ENCODE measurements at places on chromosomes 3 and 15.

DNA sequence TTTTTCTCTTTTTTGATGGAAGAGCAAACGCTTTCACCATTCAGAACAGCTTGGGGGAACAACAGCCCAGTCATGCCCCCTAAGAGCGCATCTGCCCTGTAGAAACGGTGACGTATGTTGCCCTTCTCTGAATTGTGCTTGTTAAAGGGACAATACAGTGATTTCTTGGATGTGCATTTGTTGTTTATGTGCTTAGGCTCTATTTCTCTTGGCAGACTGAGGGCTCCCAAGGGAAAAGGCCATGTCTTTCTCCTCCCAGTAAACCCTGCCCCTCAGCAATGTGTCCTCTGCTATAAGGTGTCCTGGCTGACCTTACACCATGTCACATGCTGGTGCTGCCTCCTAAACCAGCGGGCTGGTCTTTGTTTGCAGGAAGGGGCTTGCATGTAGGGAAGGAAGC lies 346.1 kb downstream of the EPHB1 start:
- no peak for DNase-seq

GRCh38 chr3:108462899-108463298 lies 47.5 kb downstream of the MYH15 start:
- no peak for DNase-seq

DNA sequence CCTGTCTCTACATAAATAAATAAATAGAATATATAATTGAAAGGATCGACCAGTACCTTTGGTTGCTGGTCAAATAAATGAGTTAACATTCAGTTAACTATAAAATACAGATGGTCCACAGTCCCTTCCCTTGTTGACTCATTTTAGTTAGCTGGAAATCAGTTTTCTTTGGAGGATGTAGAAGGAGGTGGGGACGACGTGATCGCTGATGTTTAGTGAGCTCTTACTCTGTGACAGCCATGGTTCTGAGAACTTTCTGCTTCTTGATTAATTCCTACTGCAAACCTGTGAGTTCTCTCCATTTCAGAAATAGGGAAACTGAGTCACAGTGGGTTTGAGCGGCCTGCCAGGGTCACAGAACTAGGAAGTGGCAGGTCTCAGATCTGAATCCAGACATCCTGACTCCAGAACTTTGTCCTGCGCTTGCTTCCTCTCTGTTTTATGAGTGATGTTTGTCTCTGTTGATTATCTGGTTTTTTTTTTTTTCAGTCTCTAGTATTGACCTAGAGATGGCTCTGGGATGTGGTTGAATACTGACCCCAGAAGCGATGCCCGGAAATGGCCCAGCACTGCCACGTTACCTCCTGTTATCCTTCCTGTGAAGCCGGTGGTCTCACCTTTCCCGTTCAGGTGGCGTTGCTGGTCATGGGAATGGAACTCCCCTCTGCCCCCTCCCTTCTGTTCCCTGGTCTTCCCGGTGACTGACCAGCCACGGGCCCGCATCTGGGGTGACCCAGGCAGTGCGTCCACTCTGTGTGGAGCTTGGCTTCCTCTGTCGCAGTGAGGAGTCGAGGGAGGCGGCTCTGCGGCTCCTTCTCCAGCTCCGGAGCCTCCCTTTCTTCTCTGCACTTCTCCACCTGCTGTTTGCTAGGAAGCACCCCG lies 18.2 kb downstream of the SYNM start:
- DNase-seq: no peak

DNA sequence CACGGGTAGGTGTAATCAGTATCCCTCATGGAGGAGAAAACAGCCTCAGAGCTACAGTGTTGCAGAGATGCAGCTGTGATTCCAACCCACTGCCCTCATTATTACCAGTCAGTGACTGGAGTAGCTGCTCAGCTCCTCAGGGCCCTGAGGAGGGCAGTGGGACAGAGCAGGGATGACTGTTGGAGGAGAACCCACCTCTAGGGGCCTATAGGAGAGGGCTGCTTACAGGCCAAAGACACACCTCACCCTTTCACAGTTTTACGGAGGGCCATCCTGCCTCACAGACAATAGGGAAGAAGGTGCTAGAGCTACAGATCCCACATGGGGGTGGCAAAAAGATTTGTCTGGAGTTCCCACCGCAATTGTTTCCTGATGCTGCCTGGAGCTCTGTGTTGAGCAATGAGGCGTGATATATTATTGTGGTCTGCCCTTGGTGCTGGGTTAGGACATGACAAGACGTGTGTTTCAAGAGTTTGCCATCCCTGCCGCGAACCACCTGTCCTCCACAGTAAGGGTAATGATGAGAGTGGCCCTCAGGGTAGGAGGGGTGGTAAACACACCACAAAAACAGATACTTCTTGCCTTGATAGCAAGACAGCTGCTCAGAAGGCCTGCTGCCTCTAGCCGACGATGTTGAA lies 140.5 kb upstream of the TPM1 start:
- DNase-seq: no peak

DNA sequence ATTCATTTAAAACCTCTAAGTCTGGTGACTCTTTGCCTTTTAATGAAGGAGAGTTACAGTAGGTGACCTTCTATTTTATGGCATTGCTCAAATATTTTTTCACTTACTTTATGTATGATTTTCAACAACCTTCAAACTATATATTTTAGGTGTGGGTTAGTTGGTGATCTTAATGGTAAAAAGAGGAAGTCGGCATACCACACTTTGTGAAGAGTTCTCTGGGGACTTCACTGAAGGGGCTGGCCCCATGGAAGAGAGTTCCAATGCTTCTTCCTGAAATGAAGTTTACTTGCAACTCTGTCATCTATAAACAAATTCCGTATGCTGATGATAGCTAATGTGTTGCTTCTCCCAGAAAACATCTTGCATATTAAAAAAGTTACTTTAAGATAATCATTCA lies 647.0 kb upstream of the SGO1 start:
- DNase-seq: no peak

GRCh38 chr15:101198800-101199199 lies 53.0 kb downstream of the CHSY1 start:
- DNase-seq: no peak

GRCh38 chr3:130759692-130760338 lies 13.2 kb upstream of the PIK3R4 start:
- DNase-seq: no peak

- no peak for DNase-seq
Measured at GRCh38 chr3:46615050-46615775, 2.9 kb downstream of the FAM240A start.

- no peak for DNase-seq
Measured at GRCh38 chr3:187102073-187102634, 37.1 kb downstream of the RPL39L start.

DNA sequence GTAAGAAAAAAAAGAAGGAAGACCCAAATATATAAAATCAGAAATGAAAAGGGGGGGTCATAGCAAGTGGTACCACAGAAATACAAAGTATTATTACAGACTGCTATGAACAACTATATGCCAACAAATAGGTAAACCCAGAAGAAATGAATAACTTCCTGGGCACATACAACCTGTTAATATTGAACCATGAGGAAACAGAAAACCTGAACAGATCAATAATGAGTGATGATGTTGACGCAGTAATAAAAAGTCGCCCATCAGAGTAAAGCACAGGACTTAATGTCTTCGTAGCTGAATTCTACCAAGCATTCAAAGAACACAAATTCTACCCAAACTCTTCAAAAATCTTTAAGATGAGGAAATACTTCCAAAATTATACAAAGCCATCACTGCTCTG lies 921.6 kb upstream of the SEMA6D start:
- DNase-seq: no peak

DNA sequence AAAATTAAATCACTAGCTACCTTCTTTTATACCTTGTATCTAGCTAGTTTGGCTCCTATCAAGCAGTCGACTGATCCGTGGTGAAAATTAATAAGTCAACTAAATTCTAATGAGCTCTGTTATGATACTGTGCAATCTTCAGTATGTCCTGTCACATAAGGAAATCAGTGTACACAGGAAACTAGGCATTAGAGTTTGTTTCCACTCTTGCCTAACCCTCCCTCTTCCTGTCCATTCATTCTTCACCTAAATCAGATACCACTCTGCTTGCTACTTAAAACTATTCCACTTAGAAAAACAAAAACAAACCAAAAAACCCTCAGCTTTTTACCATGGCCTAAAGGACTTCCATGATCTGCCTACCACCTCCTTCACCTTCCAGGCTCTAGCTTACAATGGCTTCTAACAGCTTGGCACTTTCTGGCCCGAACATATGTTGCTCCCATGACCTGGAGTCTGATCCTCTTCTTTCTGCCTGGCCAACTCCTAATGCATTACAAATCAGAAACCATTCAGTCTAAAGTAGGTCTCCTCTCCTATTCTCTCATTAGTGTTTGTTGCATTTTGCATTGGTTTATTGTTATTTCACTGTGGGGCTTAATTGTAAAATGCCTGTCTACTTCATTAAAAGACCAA lies 7.9 kb downstream of the RFC4 start:
- no peak for DNase-seq

GRCh38 chr3:117019082-117019713 lies 309.6 kb downstream of the TUSC7 start:
- peak; percentile 4 for DNase-seq

GRCh38 chr3:20186600-20187004 lies 596 bp upstream of the SGO1 start:
- DNase-seq: no peak

DNA sequence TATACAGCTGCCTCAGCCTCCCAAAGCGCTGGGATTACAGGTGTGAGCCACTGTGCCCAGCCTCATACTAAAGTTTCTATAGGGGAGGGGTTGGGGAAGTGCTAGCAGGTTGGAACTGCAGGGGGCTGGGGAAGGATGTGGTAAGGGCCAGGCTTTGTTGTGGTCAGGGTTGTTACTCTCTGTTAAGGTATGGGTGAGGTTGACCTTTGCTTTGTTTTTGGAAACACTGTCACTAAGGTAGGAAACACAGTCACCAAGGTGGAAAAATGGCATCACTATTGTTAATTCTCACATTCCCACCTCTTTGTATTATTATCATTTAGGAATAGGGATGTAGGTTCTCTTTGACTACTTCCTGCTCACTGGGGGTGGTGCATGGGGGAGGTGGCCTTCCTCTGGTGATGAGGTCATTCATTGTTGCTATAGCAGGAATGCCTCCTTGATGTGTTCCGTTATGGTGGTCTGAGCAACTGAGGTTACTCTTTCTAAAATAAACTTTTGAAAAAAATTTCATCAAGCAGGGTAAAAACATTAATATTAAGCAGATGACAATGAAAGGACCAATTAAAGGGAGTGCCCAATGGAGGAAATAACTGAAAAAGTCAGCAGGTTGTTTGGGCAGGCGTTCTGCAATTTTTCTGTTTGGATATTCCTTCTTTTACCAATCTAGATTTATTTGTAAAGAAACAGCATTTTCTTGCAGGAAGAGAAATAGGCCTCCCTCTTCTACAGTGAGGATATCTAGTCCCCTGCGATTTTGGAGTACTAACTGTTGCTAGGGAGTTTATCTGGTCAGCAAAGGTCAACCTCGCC lies 150.5 kb downstream of the WDR76 start:
- DNase-seq: no peak

DNA sequence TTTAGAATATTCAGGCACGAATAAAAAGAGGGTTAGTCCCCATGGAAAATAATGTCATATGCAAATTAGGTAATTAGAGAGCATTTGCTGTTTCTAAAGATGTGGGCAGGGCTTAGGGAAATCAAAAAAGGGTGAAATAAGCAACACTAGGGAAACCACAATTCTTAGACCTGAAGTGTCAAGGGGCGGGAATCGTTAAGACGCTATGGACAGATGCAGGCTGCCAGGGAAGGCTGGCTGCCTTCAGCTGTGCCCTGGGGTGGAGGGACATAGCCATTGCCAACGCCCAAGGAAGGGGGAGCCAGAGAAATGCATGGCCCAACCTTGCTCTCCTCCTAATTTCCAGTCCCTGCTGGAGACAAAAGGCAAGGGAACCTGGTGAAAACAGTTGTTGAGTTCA lies 141.7 kb upstream of the PROK2 start:
- no peak for DNase-seq

DNA sequence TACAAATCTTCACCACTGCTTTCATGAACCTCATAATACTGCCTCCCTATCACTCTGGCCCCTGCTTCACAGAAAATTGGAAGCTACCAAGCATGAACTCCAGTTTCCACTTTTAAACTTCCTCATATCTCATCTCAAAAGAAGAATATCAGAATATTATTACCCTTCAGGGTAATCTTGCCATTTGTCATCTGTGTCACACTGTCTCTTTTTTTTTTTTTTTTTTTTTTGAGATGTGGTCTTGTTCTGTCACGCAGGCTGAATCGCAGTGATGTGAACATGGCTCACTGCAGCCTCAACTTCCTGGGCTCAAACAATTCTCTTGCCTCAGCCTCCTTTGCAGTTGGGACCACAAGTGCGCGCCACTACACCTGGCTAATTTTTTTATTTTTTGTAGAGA lies 80.4 kb upstream of the TCF12 start:
- no peak for DNase-seq

DNA sequence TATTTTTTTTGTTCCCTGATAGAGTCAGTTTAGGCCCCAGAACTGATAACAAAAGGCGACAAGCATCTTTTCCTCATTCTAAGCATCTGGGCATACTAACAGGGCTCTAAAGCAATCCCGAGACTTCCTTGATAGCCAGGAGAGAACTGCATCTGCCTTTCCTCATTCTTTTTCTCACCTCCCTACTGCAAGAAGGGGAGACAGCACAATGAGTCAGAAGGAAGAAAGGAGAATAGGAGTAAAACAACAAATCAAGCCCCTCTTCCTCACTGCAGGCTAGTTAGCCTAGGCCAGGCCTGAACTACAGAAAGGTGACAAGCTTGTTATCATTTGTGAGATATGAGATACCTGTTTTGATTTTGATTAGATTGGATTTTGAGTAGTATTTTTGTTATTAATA lies 97.9 kb downstream of the NAALADL2 start:
- no peak for DNase-seq

GRCh38 chr15:99729920-99730319 lies 3.3 kb downstream of the LYSMD4 start:
- no peak for DNase-seq

- no peak for DNase-seq
Measured at GRCh38 chr3:130918328-130918727, 24.4 kb downstream of the ATP2C1 start.

DNA sequence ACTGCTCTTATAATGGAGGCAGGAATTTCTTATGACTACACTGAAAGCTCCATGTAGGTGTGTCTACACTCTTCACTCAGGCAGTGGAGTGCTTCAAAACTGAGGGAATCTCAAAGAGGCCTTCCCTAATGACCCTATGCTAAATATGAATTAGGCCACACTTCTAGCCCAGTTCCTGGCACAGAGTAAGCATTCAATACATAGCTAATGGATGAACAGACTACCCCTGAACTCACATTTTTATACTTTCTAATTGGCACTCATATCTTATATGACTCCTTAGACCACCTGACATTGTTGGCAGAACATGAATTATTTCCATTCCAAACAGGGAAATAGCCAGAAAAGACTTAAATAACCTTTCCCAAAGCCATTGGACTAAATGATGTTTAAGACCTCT lies 3.4 kb downstream of the RARRES1 start:
- no peak for DNase-seq

DNA sequence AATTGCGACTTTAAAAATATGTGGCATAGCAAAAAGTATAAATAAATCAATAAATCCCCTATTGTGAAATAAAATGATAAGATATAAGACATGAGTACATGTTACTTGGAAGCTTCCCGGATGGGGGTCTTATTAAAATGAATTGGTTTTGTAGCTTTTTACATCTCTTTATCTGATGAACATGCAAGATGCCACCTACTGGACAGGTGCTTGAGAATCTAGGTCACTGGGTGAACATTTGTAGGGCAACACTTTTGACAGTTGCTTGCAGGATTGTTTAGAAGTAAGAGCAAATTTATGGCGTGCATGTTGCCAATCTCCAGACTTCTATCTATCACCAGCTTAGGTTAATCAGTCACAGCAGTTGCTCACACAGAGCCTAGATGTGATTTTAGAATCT lies 362.7 kb upstream of the SUCLG2 start:
- DNase-seq: no peak

- DNase-seq: no peak
Measured at GRCh38 chr15:85401108-85401774, 20.8 kb downstream of the AKAP13 start.

All from SW 1271 (cell line).